ENCODE measurements at places on chromosomes 3 and 15.

GRCh38 chr15:68615301-68615700, 36.5 kb downstream of the CORO2B start:
- no peak for DNase-seq

DNA sequence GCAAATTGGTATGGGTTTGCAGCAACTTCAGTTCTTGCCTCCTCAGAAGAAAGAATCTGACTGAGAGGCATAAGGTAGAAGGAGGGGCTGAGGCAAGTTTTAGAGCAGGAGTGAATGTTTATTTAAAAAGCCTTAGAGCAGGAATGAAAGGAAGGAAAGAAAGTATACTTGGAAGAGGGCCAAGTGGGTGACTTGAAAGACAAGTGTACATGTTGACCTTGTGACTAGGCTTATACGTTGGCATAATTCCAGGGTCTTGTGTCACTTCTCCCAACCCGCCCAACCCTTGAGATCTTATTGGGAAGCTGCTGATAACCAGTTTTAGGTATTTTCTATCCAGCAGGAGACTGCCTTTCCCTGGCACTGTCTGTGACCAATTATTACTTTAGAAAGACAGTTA, 436.9 kb upstream of the ZNF717 start:
- no peak for DNase-seq

DNA sequence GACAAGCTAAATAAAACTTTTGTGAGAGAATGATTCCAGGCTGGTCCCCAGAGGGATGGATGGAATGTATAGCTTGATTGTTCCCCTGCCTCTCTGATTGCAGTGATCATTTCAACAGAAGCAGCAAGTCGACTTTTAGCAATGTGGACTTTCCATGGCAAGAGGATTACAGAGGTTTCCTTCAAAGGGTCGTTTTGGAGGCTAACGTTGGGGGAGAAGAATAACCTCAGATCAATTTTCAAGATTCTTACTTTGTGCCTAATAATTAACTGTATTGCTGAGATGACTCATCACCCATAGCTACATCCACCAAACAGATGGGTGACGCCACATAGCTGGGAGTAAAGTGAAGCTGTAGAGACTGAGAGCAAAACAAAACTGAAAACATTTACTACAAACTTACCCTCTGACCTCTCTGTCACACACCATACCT, 79.9 kb downstream of the GTPBP8 start:
- no peak for DNase-seq

DNA sequence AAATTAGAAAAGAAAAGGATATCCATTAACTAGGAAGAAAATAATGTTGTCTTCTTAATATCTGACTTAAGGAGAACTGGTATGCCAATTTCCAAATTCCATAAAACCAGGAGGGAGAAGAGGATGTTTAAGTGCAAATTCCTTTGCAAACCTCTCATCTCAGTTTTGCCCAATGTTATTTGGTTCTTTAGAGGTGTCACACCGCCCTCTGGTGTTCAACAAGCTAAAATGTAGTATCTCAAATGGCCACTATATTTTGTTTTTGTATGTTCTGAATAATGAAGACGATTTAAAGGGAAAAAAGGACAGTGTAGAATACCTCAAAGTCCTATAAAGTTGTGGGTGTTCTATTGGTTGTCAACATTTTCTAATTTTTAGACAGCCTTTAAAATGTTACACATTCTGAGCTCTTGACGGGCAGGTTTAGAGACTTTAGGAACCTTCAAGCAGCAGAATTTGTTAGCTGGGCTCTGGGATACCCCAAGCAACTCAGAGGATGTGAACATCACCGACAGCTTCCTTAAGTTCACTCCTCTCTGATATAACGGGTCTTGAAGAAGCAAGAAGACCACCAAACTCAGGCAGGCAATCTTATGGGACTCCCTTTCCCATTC, 458.3 kb downstream of the MFSD1 start:
- DNase-seq: peak; percentile 55

GRCh38 chr3:159252772-159253384, 451.0 kb downstream of the MFSD1 start:
- no peak for DNase-seq

DNA sequence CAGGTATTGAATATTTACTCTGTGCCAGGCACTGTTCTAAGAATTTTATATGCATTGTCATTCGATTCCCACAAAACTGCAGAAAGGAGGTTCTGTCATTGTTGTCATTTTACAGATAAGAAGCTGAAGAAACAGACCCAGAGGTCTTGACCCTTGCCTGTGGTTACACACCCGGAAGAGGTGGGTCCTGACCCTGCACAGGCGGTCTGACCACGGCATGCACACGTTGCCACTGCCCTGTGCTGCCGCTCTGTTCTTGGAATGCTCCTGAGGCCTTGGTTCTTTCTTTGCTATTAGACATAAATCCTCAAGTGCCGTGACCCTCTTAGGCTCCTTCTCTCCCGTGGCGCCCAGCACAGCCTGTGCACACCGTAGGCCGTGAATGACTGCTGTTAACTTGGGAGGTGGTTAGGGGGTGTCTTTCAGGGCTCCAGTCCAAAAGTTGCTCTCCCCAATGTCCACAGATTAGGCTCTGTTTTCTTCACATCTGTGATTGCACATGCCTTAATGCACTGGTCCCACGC, 74.1 kb upstream of the PLXNA1 start:
- DNase-seq: no peak

GRCh38 chr3:26015752-26016151, 225.9 kb downstream of the OXSM start:
- DNase-seq: no peak

DNA sequence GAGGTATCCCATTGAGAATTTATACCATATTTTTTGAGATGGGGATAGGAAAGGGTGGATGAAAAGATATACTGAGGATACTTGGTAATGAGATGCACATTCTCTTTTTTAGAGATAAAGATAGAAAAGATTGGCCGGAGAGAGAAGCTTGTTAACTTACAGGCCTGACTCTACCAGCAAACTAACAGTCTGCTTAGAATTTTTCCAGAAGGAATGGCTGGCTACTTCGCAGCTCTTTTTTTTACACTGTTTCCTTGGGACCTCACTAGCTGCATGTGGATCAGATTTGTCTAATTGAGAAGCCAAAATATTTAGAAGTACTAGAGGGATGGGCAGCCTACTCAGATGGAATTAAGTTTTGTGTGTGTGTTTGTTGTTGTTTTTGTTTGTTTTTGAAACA, 586.6 kb downstream of the TAFA4 start:
- no peak for DNase-seq

GRCh38 chr15:90512276-90512675, 17.4 kb upstream of the CRTC3 start:
- DNase-seq: no peak

- no peak for DNase-seq
Observed at GRCh38 chr3:107124885-107125284, 252.4 kb upstream of the CCDC54 start.

- no peak for DNase-seq
Observed at GRCh38 chr3:965826-966225, 127.0 kb upstream of the CNTN6 start.

DNA sequence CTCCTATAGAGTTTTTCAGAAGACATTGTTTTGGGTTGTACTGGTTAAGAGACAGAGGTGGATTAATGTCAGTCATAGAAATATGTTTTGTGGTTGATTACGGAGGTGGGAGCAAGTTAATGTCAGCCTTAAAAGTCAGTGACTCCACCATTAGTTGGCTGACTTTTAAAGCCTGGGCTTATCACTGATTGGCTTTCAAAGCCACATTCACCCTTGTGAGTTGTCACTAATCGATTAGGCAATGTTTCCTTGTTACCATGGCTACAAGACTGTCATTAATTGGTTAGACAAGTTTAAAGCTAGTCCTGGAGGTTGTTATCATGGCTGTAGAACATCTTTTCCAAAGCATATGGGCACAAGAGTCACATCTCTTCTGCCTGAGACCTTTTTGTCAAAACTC, 73.0 kb downstream of the NEO1 start:
- DNase-seq: no peak

GRCh38 chr3:111547631-111548030, 5.6 kb downstream of the CD96 start:
- no peak for DNase-seq

DNA sequence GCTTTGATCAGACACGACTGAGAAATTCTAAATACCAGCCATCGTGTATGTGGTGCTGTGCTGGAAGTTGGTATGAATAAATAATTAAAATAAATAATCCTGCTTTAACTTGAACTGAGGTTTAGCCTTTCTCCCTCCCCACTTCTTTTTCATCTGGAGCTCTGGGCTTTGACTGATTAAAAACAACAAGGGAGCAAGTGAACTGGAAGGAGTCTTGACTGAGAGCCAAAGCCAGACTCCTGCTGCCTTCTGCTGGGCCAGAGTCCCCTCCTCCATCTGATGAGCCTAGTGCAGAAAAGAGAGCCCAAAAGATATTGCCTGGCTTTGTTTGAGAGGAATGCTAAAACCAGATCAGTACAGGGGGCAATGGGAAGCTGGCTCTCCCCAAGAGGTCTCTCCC, 96.0 kb downstream of the CCNL1 start:
- no peak for DNase-seq

- DNase-seq: no peak
Observed at GRCh38 chr3:130968221-130968620, 58.4 kb downstream of the ASTE1 start.

- no peak for DNase-seq
Observed at GRCh38 chr3:119388577-119388976, 74.8 kb downstream of the TMEM39A start.

- DNase-seq: no peak
Observed at GRCh38 chr3:165817160-165817709, 20.0 kb downstream of the BCHE start.

DNA sequence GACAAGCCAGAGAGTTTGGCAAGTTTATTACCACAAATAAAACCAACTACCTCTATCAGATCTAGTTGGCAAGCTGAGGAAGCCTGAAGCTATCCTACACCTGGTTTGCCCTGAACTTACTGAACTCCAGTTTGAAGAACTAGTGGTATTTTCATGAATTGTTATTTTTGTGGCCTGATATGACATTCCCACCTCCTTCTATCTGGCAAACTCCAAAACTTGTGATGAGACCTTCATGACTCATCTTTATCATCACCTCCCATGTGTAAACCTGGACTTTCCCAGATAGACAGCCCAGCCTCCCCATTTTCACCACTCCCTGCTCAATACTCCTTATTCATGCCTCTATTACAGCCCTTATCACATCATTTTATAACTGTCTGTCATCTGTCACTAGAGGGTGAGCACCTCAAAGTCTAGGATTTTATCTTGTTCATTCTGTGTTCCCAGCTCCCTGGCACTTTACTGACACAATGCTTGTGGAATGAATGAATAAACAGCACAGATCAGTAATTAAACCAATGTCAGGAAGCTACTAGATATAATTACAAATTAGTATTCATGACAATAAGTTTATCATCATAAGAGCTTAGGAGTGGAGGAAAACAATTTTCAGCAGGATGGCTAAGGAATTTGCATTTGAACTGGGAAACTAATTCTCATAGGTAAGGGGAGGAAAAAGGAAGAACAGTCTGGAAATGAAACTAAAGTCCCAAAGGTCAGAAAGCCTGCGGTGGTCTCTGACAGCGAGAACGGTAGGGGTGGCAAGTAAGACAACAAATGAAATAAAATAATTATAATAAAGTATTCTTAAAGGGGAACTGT, 13.2 kb upstream of the TRANK1 start:
- DNase-seq: no peak

DNA sequence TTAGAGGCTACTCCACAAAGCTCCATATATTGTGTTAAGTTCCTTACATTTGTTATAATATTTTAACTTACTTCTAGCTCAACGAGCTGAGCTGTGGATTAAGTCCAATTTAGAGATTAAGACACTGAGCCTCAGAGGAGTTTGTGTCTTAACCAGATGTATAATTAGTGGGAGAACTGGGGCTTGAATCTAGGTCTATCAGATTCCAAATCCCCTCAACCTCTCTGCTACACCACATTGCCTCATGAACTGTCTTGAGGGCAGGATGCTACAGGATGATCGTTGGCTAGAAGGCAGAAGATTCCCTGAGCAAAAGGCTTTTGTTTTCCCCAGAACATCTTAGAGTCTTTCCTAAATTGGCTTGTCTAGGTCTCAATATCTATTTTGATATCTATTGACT, 890.8 kb downstream of the NAALADL2 start:
- no peak for DNase-seq

- no peak for DNase-seq
Observed at GRCh38 chr3:108073764-108074431, 16.9 kb downstream of the CD47 start.

GRCh38 chr3:107117156-107117555, 260.1 kb upstream of the CCDC54 start:
- DNase-seq: no peak

- DNase-seq: no peak
Observed at GRCh38 chr15:40927873-40928806, 1.0 kb upstream of the DLL4 start.

DNA sequence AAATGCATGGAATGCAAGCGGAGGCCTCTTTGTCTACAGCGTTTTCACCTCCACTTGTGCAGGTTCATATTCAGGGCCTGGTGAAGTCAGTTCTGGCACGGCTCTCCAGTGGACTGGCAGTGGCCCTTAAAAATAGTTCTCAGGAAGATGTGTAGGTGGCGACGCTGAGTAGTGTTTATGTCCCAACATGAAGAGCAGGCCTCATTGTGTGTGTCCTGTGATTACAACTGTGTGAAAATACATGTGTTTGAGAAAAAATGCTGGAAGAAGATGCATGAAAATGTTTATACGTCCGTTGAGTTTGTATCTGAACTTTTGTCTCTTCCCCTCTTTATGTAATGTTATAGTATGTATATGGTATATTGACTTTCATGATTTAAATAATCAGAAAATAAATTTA, 7.2 kb downstream of the LIPC start:
- peak; percentile 63 for DNase-seq

GRCh38 chr3:152260026-152260425, 8.7 kb upstream of the MBNL1 start:
- DNase-seq: no peak
